DND-41 (cell line): ENCODE measurements at places on chromosomes 3 and 15.

- DNase-seq: no peak
Observed at GRCh38 chr15:75661100-75661755, 13.5 kb downstream of the SNX33 start.

GRCh38 chr15:51620122-51620521 is 2.4 kb downstream of the DMXL2 start:
- no peak for DNase-seq

GRCh38 chr3:107416886-107417285 is 39.6 kb downstream of the CCDC54 start:
- no peak for DNase-seq

DNA sequence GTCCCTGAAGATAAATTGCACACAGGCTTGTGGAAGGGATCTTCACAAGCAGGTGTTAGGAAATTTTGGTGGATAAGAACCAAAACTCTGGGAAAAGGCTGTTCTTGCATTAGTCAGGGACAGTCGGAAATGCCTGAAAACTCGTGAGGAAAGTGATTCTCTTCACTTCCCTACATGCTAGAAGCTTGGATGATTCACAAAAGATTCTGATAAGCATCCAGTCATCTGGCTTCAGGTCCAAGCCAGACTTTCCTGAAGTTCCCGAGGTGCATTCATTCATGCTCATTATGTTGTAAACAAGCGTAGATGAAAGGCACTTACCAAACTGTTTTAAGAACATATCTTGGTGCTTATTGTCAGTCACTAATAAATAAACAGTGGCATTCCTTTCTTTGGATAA is 1028.7 kb downstream of the NTRK3 start:
- DNase-seq: no peak

- DNase-seq: no peak
Observed at GRCh38 chr3:138588445-138588844, 5.6 kb downstream of the CEP70 start.

- no peak for DNase-seq
Observed at GRCh38 chr3:148233403-148233802, 464.3 kb upstream of the AGTR1 start.

DNA sequence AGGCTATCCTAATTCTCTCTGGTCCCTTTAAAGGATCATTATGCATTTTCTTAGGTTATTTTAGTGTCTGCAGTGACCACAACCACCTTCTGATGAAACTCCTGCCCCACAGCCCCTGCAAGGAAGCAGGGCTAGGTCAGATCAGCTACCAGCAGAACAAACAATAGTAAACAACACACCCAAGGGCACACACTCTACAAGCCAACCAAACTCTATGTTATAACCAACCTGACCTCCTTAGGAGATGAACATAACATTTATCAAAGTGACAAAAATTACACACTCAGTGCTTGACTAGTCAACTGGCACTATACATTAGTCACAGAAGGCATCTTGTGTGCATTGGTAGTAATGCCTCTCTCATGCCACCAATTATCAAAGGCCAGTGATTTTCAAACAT is 17.3 kb downstream of the DENND6A start:
- DNase-seq: no peak

DNA sequence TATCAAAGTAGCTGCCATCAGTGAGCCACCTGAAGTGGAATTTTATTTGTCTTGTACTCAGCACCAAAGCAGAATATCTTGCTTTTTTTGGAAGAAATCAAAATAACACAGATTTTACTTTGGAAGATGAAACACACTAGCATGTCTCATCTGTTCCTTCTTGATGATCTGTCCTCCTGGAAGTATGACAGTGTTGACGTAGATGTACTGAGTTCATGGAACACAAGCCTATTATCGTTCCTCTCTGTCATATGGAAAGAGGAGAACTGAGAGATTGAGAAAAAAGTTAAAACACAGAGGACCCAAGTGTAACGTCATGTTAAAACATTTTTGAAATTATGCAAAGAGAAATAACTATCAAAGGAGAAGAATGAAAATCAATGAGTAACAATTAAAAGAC is 340.2 kb downstream of the ROBO2 start:
- no peak for DNase-seq

DNA sequence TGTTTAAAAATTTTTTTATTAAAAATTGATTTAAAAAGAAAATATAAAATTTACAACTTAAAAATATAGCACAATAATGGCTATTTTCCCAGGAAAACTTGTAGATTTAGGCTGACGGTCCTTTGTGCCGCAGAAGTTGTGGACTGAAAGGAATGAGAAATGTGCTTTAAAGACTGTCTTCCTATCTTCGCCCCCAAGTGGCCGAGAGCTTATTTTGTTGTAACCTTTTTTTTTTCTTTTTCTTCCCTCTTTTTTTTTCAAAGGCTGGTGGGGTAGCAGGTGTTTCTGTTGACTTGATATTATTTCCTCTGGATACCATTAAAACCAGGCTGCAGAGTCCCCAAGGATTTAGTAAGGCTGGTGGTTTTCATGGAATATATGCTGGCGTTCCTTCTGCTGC is 15.5 kb downstream of the SLC25A26 start:
- DNase-seq: no peak

DNA sequence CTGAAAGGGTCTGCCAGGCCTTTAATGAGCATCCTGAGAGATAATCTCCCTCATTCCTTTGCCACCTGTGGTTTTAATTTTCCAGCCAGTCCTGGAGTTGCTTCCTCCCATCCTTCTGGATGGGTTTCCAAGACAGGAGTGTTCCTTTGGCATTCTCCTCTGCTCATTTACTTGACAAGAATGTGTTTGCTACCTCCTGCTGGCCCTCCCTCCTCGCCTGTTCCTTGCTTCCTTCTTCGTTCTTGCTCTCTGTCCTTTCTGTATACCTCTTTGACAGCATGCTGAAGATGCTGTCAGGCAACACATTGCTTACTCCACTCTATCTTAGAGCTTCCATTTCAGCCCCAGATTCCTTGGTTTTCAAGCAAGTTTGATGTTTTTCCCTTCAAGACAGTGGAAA is 46.0 kb downstream of the ERC2 start:
- DNase-seq: no peak

- DNase-seq: no peak
Observed at GRCh38 chr3:159187232-159187631, 385.4 kb downstream of the MFSD1 start.

GRCh38 chr15:44775953-44776352 is 39.6 kb downstream of the TRIM69 start:
- no peak for DNase-seq

DNA sequence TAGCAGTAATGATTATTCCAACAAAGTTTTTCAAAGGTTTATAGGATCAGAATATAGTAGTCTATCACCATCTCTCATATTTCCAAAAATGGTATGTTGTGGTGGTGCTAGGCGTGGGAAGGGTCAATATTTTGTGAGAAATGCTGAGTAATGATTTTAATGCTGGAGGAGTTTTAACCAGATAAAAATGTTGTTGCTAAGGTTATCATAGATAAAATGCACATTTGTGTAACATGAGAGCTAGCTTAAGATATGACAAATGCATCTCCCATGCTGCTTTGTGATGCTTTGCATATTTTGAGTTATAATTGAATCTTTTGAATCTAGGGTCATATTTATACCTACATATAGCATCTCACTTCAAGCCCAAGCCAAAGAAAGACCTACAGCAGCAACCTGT is 103.9 kb upstream of the ROBO1 start:
- DNase-seq: no peak
